H7 (cell line): ENCODE measurements at places on chromosomes 7 and 10. TPM values are rescaled to one million over a fixed set of nuclear protein-coding genes. Genes with fewer than 3 reads are reported as not detected.

The NPM3 gene
- total RNA-seq: 332 and 360 TPM in 2 replicates

DNA sequence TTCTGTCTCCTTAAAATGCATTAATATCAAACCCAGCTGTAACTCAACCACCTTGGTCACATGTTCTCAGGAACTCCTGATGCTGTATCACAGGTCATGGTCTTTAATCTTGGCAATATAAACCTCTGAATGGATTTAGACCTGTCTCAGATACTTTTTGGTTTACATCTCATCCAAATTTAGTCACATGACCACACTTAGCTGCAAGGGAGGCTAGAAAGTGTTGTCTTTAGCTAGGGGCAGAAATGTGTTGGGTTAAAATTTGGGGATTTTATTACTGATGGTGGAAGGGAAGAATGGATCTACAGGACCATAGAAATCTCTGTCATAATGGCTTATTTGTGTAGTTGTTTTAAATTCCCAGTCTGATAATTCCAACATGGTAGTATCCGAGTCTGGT is 29.6 kb upstream of the IL15RA start:
- no peak for DNase-seq

- peak; percentile 53 for DNase-seq
Measured at GRCh38 chr7:157335991-157336382, 817 bp upstream of the DNAJB6 start.

- DNase-seq: no peak
Measured at GRCh38 chr10:95558593-95559320, 2.4 kb downstream of the SORBS1 start.

- DNase-seq: no peak
Measured at GRCh38 chr7:129728875-129729467, 117.5 kb downstream of the NRF1 start.

- no peak for DNase-seq
Measured at GRCh38 chr7:154610903-154611302, 392.0 kb downstream of the PAXIP1 start.

GRCh38 chr7:66627881-66628360 is 760 bp upstream of the KCTD7 start:
- DNase-seq: no peak

The LRRD1 gene
- not detected in 2 replicates for total RNA-seq

DNA sequence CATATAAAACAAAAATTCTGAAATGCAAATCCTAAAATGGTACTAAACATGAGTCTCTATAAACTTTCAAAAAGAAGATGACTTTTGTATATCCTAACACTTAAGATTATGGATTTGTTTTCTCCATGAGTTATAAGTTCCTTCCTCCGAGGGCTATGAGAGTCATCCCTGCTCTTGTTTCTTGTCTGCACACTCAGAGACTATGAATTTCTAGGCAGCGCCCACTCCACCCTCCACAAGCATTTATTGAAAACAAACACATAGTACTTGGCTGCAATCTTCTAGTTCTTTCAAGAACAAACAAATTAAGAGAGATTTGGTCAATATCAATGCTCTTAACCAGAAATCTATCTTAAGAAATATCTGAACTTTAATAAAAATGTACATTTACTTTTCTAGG is 211.7 kb downstream of the DKK1 start:
- no peak for DNase-seq

The HOXA2 gene
- not detected in 2 replicates for total RNA-seq

DNA sequence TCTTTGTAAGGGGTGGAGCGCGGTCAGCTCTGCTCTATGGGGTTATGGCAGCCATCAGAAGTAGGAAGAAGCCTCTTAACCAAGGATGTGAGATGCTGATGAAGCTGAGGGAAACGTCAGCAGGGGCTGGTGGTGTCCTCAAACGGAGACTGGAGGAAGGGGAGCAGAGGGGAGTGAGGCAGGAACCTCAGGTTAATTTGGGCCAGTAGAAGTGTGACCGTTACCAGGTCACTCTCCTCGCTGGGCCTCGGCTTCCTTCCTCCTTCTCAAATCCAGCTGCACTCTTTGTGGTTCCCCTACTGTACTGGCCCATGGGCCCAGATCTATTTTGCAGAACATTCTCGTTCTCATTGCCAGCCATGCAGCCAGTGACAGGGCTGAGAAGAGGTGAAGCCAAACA is 169.5 kb downstream of the TMEM178B start:
- DNase-seq: no peak

The SUGCT gene
- total RNA-seq: 3.2 and 4.3 TPM in 2 replicates

- DNase-seq: no peak
Measured at GRCh38 chr10:119834188-119834587, 38.5 kb downstream of the MCMBP start.

DNA sequence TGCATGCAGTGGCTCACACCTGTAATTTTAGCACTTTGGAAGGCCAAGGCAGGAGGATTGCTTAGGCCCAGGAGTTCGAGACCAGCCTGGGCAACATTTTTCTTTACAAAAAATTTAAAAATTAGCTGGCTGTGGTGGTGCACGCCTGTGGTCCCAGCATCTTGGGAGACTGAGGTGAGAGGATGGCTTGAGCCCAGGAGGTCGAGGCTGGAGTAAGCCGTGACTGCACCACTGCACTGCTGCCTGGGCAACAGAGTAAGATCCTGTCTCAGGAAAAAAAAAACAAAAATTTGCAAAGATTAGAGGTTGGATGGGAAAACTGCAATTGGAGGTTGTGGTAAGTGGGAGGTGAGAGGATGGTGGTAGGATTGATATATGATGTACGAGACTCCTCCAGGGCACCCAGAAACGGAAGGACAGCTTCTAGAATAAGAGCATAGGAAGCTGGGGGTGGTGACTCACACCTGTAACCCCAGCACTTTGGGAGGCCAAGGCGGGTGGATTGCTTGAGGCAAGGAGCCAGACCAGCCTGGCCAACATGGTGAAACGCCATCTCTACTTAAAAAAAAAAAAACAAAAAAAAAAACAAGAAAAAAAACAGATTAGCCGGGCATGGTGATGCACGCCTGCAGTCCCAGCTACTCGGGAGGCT is 19.1 kb upstream of the PARP12 start:
- DNase-seq: no peak

GRCh38 chr7:7984424-7984823 is 15.8 kb downstream of the GLCCI1 start:
- DNase-seq: no peak

- peak; percentile 45 for DNase-seq
Measured at GRCh38 chr10:1048349-1048731, 579 bp downstream of the IDI1 start.

- DNase-seq: no peak
Measured at GRCh38 chr10:80443531-80443974, 10.6 kb upstream of the TSPAN14 start.

DNA sequence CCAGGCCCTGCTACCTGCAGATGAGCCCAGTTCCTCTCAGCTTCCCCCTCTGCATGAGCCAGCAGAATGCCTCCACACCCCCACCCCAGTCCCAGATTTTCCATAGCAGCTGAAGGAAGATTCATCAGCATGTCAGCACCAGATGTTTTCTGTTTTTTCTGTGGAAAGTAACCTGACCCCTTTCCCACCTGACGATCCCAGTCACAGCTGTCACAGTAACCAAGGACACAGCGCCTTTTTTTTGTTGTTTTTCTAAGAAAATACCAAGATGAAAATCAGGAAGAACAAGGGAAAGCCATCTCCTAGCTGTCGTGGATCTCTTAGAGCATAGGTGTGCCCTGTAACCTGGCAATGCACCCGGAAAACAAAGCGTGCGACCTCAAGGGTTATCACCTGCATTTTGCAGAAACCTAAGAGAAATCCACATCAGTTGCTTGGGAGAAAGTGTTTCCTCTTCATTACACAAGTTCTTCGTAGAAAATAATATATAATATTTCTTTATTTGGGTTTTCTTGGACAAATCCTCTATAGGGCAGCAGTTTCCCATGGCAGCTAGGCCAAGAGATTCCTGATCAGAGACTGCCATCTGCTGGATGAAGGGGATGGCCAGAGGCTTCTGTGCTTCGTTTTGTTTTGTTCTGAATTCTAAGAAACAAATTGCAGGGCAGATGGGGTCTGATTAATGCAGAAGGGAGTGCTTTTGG is 401.9 kb downstream of the TNS3 start:
- peak; percentile 71 for DNase-seq

DNA sequence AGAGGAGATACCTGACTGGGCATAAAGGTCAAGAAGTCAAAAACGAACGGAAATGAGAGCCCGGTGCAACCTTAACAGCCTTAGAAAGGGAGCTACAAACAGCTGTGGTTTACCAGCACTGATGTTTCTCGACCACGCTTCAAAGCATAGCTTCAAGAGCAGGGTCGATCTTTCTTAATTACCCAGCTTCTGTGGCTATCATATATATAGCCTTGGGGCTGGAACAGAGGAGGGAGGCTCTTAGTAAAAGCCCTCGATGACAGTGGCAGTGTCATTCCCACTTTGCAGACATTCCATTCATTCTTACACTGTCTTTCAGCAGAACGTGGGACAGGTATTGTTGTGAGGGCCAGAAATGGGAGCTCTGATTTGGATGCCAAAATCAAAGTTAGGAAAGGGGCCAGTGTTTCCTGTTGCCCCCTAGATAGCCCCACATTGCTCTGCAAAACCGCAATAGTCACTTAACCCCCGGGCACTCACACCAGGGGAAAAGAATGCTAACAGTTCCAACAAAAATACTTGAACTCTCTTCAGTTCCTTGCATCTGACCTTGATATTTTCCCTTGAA is 141.5 kb downstream of the MTPAP start:
- DNase-seq: no peak

The PLPP4 gene
- 3.5 TPM in 1 of 2 replicates, not detected in the other for total RNA-seq

The UNCX gene
- not detected in 2 replicates for total RNA-seq

- no peak for DNase-seq
Measured at GRCh38 chr7:142894985-142895593, 9.5 kb upstream of the TRPV6 start.

- peak; percentile 57 for DNase-seq
Measured at GRCh38 chr10:15196021-15196834, 27.7 kb upstream of the NMT2 start.

DNA sequence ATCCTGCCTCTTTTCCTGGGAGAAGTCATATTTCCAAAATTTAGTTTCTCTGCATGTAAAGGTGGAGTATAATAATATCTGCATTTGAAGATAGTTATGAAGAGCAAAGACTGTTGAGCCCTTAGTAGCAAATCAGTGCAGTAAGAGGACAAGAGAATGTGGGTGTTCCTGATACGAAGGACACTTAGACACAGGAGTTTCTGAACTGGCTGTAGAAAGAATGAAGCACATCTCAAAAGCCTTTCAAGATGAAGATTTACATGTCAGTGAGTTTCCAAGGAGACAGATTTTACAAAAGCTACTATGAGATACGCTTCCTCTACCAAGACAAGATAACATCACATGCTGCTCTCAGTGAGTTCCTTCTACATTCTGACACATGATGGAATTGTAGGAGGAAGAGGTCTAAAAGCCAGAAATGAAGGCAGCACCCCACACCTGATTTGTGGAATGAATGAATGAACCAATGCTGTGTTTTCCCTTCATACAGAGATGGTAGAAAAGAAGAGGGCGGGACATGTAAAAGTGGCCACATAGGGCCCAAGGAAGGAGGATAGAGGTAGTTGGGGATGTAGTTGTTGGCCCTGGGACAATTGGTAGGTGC is 173.6 kb upstream of the PDE1C start:
- DNase-seq: no peak

The PPP1R3C gene
- total RNA-seq: 0.31 and 0.63 TPM in 2 replicates

The NPFFR1 gene
- total RNA-seq: not detected in 2 replicates

The PRR15 gene
- 11.7 and 12.3 TPM in 2 replicates for total RNA-seq

- DNase-seq: peak; percentile 71
Measured at GRCh38 chr10:14478604-14479003, 147.9 kb upstream of the FRMD4A start.

The TEX36 gene
- total RNA-seq: not detected in 2 replicates
